Stromal cell of bone marrow (primary cell): ENCODE measurements at places on chromosomes 7 and 10.

DNA sequence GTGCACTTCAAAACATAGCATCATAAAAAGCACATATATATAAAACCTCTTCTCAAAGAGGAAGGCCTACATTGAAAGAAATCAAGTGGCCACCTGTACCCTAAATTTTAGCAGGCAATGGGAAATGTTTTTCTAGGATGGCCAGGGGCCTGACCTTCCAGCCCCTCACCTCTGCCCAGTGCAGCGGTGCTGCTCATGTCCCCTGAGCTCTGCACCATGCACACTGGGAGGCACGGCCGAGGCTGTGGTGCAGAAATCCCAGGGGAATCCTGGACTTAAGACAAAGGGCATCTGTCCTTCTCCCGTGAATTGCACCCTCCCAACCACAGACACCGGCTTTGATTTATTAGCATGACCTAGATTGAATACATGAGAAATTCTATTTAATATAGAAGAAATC is 551.4 kb downstream of the GLRX3 start:
- DNase-seq = no peak

DNA sequence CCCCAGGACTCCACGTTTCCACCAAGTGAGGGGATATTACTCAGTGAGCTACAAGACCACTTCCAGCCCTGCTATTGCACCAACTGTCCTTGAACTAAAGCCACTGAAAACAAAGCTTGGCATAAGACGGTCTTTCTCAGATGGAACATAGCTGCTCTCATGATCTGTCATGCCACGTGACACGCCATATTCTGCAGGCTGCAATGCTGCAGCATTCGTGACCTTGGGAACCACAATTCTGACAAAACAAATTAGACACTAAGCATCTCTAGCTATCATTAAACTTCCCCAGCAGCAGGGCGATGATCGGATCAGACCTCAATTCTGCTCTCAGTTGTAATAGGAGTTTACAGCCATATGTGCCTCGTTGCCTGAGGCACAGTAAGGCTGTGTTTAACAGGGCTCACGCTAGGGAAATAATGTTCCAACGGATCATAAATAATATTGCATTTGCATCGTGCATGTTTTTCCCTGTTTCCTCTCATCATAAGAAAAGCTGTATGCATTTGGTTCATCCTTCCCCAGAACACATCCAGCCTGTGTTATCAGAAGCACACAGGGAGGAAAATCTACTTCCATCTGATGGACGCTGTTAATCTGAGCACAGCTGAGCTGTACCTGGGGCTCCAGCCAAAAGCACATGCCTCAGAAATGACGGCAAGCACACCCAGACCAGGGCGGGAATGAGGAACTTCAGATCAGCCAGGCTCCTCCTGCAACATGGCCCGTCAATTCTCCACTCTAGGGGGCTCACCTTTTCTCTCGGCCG is 38.6 kb upstream of the CNPY1 start:
- peak; percentile 41 for DNase-seq

DNA sequence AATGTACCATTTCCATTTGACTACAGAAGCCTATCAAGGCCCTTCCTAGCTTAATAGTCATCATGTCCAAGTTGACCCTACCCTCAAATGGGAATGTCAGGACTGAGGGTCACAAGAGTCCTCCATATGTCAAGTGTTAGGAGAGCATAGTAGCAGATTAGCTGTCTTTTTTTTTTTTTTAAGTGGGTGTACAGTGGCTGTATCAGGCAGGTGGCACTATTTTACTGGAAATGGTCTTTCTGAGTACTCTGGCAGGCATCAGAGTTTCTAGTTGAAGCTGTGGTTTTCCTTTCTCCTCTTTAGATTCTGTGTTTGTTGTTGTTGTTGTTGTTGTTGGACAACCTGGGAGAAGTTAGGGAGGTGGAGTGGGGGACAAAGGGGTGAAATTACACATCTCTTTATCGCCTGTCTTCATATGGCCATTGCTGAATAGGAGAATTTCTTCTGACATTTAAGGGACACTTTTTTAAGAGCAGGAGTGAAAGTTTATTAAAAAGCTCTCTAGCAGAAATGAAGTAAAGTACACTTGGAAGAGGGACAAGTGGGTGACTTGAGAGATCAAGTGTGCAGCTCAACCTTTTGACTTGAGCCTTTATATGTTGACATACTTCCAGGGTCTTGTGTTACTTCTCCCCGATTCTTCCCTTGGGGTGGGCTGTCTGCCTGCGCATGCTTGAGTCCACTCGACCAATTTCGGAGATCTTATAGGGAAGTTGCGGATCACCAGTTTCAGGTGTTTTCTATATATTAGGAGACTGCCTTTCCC is 104.1 kb upstream of the FOXP2 start:
- DNase-seq = no peak

- DNase-seq = peak; percentile 96
Measured at GRCh38 chr7:33874943-33875342, 30.4 kb upstream of the BMPER start.

DNA sequence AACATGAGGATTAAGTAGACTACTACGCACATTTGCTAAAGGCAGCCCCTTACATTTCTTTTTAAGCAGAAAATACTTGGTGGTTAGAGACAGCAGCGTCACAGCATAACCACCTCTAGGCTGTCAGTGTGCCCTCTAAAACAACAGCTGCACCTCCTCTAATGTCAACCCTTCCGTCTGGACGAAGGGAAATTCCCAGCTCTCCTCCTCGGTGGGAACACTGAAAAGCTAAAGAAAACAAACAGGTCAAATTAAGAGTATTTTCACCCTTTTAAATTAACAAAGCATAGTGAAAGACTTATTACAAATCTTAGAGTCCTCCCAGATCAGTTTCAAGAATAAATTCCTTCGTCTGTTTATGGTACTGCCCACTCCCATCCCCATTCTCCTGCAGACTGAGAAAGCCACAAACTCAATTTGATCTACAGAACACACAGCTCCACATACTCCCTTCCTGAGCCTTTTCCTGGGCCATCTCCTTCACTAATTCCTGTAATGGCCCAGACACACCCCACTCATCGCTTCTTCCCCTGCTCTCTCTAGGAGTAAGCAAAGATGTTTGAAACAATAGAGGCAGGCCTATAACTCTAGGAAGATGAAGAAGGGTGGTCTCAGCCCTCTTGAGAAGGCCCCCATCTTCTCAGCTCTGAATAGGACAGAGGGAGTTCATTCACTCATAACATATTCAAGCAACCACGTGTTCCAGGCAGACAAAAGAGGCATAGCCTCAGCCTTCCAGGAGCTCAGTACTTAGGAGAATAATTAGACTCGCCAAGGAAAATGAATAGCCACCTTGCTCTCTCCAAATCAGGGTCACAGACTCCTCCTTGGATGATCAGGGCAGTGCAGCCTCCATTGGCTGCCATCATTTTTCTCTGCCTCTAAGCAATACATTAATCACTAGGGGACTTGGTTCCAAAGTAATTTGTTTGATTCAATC is 47.5 kb upstream of the HNRNPH3 start:
- no peak for DNase-seq

GRCh38 chr10:12081879-12082557 is 13.3 kb downstream of the DHTKD1 start:
- DNase-seq = no peak

DNA sequence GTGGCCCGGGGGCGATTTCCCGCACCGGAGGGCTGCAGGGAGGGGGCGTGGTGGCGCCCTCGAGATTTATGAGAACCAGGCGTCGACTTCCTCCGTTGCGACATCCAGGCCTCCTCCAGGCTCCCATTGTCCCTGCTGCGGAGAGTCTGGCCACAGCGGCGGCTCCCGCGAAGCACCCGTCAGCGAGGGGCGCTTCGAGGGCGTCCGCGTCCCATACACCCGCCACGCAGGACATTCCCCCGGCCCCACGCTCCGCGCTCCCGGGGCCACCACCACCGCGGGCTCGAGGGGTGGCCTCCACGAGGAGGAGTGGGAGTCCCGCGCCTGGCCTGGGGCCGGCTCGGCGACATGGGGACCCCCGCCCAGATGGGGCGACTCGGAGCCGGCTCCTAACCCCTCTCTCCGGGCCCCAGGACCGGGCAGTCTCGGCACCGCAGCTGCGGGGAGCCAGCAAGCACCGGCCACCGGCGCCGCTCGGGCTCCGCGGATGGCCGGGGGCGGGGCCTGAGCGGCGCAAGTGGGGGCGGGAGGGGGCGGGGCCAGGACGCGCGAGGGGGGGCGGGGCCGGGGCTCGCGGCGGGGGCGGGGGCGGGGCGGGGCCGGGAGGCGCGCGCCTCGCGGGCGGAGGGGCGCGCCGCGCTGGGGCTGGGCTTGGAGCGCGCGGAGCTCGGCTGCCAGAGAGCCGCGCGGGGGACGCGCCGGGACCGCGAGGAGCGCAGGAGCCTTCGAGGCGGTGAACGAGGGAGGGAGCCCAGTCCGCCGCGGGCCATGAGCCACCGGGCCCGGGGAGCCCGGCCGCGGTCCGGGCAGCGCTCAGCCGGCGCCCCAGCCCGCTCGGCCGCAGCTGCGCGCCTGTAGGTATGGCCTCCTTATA is at the start of gene SH2B2:
TSS of gene SH2B2 (plus strand) at position 632 of the 874 bp plus-strand sequence. CDS start 13,683 bp downstream, outside the sequence.
- DNase-seq = peak; percentile 28

DNA sequence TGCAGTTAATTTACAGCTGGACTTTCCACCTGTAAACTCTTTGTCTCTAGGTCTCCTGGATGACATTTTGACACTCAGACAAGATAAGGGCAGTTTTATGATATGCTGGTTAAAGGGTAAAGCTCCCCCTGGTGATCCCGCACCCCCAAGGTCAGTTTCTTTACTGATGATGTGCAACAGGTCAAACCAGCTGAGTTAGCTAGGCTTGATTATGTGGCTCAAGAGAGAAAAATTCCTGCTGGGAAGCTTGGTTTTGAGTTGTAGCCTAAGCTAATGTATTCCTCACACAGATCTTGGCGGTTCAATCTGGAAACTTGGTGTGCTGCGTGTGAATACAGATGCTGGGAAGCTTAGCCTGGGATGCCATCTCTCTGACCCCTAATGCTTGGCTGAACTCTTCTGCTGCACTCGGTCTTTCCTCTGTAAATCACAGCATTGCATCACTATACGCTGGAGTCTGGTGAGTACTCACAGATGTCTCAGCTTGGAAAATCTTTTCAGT is 11.4 kb upstream of the AKR1D1 start:
- DNase-seq = peak; percentile 77

DNA sequence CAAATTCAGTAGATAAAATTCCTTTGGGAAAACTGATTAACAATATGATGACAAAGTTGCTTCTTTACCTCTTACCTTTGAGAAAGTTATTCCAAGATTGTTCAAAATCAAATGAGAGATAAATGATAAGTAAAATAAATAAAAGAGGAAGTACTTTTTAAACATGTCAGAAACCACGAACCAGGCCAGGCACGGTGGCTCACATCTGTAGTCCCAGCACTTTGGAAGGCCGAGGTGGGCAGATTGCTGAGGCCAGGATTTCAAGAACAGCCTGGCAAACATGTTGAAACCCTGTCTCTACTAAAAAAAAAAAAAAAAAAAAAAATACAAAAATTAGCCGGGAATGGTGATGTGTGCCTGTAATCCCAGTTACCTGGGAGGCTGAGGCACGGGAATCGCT is 296.6 kb downstream of the HGF start:
- no peak for DNase-seq

- DNase-seq = no peak
Measured at GRCh38 chr7:24800073-24800472, 42.8 kb upstream of the GSDME start.

DNA sequence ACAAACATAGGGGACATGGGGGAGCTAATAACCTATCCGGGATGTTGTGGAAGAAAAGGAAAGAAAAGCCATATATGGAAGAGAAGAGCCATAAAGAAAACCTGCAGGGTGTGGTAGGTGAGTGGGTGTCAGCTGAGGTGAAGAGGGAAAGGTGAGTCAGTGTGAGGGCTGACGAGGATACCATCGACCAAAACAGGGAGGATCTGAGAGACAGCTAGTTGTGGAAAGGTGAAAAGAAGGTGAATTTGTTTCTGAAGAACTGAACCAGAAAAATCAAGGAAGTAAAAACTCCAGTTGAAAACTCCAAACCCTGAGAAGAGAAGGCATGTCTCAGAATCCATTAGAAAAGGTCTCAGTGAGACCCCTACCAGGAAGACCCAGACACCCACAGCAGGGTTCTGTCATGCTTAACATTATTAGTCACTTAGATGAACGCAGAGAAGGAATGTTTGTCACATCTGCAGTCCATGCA is 4.1 kb downstream of the BLNK start:
- no peak for DNase-seq

DNA sequence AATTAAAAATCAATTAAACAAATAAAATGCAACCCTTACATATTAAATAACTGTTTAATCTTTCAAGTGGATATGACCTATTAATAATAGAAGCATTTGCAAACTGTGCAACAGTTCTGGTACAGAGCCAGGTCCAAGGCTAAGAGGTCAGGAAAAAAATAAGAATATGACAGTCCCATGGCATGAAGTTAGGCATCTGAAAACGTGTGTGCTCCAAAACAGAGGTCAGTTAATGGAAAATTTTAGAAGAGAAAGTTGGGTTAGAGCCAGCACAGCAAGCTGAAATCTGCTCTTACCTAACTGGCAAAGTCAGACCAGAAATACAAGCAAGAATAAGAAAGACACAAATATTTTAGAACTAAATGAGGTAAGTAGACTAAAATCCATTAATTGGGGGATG is 757.7 kb downstream of the GRM8 start:
- no peak for DNase-seq

- DNase-seq = no peak
Measured at GRCh38 chr7:72249106-72249505, 163.0 kb downstream of the CALN1 start.
